ENCODE measurements at places on chromosomes 4 and X.

GRCh38 chr4:164116286-164116685 is 621.8 kb downstream of the TMA16 start:
- DNase-seq = no peak

DNA sequence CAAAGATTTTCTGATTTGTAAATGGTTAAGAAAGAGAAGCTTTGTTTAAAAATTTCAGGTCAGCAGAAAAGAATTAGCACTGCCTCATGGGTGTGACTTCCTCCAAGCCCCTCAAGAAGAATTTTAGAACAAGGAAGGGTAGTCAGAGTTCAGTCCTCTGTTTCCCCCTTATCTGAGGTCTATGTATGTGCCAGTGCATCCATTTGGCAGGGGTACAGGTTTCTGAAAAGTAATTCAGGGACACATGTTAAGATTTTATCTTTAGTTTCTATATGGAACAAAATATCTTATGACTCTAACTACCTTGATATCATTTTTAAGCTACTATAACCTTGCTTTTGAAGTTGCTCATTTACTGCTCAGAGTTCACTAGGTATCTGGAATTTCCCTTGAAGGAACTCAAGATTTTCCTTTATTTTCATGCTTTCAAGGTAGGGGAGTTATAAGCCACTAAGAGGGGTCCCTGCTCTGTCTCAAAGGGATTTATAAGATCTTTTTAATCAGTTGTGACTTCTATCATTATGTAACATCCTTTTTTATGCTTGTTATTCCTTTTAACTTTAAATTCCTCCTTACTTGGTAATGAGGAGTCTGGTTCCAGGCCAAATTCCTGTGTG is 24.4 kb upstream of the PLK4 start:
- DNase-seq = no peak

- DNase-seq = no peak
Measured at GRCh38 chr4:133136833-133137232, 12.3 kb upstream of the PCDH10 start.

GRCh38 chr4:123453061-123453680 is 56.6 kb downstream of the SPRY1 start:
- DNase-seq = no peak

DNA sequence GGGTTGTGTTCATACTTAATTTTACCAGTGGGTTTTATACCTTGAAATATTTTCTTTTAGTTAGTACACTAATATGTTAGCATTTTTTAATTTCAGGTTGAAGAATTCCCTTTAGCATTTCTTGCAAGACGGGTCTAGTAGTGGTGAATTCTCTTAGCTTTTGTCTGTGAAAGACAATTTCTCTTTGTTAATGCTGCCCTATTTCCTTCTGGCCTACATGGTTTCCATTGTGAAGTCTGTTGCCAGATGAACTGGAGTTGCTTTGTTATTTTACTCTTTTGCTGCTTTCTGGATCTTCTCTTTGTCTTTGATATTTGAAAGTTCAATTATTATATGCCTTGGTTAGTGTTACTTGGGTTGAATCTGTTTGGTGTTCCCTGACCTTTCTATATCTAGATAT is 25.0 kb upstream of the MTHFD2L start:
- DNase-seq = no peak

DNA sequence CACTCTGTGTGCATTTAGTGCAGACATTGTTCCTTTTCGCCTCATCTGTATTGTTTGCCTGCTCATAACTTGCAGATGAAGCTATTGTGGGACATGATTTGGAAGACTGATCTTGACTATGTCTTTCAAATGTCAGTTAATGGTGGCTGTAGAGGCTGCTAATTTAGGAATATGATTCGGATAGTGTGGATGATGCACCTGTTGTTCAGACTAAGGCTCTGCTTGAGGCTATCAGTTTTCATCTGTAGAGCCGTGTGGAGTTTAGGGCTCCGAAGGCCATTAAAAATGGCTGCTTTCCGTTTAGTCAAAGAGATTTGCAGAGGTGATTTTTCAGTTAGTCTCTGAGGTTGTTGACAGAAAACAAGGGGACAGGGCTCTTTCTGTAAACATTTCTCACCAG is 102.0 kb downstream of the GBA3 start:
- DNase-seq = no peak

GRCh38 chr4:184953971-184954370 is 64.3 kb upstream of the HELT start:
- DNase-seq = no peak

GRCh38 chrX:10608099-10608498 is 12.3 kb downstream of the MID1 start:
- no peak for DNase-seq

- DNase-seq = no peak
Measured at GRCh38 chr4:127214016-127214415, 418.7 kb upstream of the INTU start.

- no peak for DNase-seq
Measured at GRCh38 chr4:110953191-110953590, 330.3 kb upstream of the PITX2 start.

GRCh38 chr4:149719806-149720205 is 95.8 kb downstream of the IQCM start:
- no peak for DNase-seq

GRCh38 chr4:184664445-184665210 is 15.1 kb downstream of the PRIMPOL start:
- no peak for DNase-seq

GRCh38 chr4:2832309-2832980 is 11.2 kb upstream of the ADD1 start:
- DNase-seq = no peak

- DNase-seq = peak; percentile 6
Measured at GRCh38 chr4:89509708-89510281, 202.2 kb upstream of the GPRIN3 start.

DNA sequence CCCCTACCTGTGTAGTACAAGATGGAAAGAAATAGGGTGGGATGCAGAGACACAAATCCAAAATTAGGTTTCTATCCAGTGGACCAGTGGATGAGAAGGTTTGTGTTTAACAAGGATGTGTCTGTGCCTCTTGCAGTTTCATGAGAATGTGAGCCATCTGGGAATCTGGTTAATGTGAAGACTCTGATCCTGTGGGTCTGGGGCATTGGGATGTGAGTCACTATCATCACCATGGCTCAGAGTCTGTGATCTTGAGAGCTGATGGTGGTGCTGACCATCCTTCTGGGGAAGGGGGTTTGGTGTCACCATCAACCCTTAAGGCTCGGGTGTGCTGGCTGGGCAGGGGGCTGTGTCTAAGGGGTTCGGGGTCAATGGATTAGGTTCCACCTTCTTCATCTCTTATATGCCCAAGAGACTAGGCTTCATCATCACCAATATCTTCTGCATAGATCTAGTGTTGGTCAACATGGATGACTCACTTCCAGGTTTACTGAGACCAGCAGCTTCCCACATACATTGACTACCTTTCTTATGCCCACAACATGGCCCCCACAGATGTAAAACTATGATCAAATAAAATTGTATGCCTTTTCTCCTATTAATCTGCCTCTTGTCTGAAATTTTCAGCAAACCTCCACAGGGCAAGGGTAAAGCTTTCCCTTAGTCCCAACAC is 65.7 kb upstream of the MID1 start:
- no peak for DNase-seq

GRCh38 chr4:162912482-162912881 is 254.2 kb downstream of the NAF1 start:
- no peak for DNase-seq

GRCh38 chr4:23134331-23134730 is 441.6 kb downstream of the GBA3 start:
- no peak for DNase-seq

DNA sequence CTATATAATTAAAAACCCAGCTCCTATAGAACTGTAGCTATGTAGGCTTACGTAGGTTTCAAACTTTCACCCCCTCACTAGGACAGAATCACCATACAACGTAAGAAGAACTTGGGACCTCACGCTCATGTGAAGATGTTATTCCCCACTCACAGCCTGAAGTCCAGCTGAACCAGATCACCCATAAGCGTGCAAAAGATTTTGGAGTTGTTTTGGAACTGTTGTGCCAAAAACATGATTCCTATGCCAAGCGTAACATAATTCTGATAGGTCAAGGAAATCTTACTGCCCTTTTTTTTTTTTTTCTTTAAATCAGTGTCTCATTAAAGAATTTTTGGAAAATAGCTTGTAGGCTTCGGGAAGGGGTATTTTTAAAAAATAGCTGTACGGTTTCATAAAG is 57.0 kb downstream of the LCORL start:
- DNase-seq = no peak

DNA sequence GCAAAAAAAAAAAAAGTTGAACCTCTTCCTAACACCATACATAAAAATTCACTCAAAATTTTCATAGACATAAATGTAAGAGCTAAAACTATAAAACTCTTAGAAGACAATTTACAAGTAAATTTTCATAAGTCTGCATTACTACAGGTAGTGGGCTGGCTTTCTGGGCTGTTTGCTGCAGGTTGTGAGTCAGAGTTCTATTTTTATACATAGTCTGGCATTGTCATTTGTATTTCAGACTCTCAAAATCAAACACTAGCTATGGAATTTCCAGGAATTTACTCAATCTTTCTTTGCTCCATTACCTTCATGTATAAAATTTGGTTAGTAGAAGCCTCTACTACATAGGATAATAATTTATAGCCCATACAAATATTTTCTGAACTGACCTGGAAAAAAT is 227.2 kb downstream of the COX18 start:
- no peak for DNase-seq

DNA sequence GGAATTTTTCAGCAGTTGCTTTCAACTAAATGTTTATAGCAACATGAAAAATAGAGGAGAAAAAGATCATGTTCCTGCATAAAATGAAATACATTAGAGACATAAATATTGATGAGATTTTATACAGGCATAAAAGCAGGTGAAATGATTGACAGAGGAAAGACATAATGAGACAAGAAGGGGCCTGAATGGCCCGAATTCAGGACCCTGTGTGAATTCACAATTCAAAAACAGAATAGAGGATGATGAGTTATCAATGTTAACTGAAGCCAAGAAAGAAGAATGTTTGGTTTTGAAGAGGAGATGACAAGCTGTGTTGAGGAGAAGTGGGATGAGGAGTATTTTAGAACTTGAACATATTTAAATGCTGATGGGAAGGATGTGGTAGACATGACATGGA is 371.1 kb downstream of the FBXO8 start:
- no peak for DNase-seq

DNA sequence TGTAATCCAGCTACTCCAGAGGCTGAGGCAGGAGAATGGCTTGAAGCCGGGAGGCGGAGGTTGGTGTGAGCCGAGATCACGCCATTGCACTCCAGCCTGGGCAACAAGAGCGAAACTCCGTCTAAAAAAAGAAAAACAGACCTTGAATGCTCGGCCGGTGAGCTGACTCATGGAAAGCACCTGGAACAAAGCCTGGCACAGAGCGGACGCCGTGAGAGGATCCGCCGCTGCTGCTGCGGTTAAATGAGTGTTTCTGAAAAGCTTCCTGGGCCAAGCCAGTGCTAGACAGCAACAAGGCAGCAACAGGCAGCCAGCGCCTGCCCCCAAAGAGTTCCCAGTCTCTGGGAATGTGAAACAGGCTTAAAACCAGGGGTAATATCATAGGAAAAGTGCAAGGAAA is 186.4 kb downstream of the AFAP1 start:
- no peak for DNase-seq

- no peak for DNase-seq
Measured at GRCh38 chr4:127759228-127759820, 22.8 kb upstream of the HSPA4L start.

DNA sequence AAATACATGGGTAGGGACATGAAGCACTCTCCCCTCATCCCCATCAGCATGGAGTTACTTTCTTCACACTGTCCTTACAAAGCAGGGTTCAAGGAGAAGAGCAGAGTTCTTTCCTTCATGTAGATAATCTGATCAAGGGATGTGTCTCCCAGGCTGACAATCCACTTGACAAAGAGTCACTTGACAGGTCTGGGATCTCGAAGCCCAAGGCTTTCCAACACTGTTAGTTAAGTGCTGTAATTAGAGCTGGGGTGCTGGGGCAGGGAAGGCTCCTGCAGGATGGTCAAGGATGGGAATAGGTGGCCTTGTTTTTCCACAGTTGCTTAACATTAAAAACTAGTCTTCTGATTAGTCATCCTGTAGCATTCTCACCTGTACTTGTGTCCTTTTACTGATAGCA is 38.0 kb downstream of the CCNG2 start:
- no peak for DNase-seq

- no peak for DNase-seq
Measured at GRCh38 chrX:40165861-40166260, 68.1 kb upstream of the BCOR start.

- DNase-seq = no peak
Measured at GRCh38 chr4:140635606-140636005, 66.8 kb upstream of the UCP1 start.

DNA sequence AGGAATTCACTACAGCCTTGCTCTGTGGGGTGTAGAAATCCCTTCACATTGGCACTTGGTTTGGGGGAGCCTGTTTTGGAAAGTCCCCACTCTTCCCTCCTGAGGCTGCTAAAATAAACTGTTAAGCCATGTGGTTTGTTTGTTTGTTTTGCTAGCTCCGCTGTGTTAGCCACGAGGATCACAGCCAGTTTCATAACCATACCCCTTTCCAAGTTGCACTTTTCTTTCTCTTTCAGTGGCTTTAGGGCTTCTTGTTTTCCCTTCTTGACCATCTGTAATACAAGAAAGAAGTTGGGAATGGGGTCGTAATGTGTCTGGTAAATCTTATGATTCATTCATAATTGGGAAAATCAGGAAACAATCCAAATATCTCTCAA is 24.8 kb upstream of the UXT start:
- no peak for DNase-seq

Measured in CD4-positive, alpha-beta T cell treated with Interleukin-6 at 100 ng/mL for 8 hours (primary cell).